ENCODE measurements at places on chromosomes 16 and 17. TPM values are rescaled to one million over a fixed set of nuclear protein-coding genes. Genes with fewer than 3 reads are reported as not detected.

GGT6 gene
- 0.08 TPM for total RNA-seq

KRTAP3-1 gene
- total RNA-seq, result not detected

GNG13 gene
- not detected for total RNA-seq

ATAD5 gene
- total RNA-seq, result 4.3 TPM

CCL5 gene
- 2.0 TPM for total RNA-seq

MMP15 gene
- total RNA-seq, result 18.3 TPM

RNF112 gene
- total RNA-seq, result 0.52 TPM

HOXB8 gene
- 7.2 TPM for total RNA-seq

MT1G gene
- total RNA-seq, result not detected

OR3A3 gene
- not detected for total RNA-seq

PPP1R27 gene
- 0.22 TPM for total RNA-seq

BEAN1 gene
- total RNA-seq, result 4.4 TPM

TMC5 gene
- 8.0 TPM for total RNA-seq

SNX20 gene
- not detected for total RNA-seq

JPH3 gene
- total RNA-seq, result 1.9 TPM

SMIM5 gene
- total RNA-seq, result 0.83 TPM

PIK3R6 gene
- total RNA-seq, result not detected

NOTUM gene
- total RNA-seq, result 0.31 TPM

SLC38A8 gene
- total RNA-seq, result not detected

GPR139 gene
- not detected for total RNA-seq

TMC8 gene
- total RNA-seq, result 0.68 TPM

NKD1 gene
- 0.30 TPM for total RNA-seq

ACSM2B gene
- total RNA-seq, result not detected

TMIGD1 gene
- total RNA-seq, result not detected

SLC22A31 gene
- 2.1 TPM for total RNA-seq

IL21R gene
- total RNA-seq, result 0.22 TPM

HOXB5 gene
- total RNA-seq, result 2.5 TPM

PRR35 gene
- total RNA-seq, result 0.05 TPM

TBC1D3E gene
- total RNA-seq, result not detected

CHTF18 gene
- total RNA-seq, result 24.8 TPM

MEFV gene
- total RNA-seq, result not detected

HBA2 gene
- total RNA-seq, result 0.44 TPM
